ENCODE measurements at places on chromosomes 6 and 20. TPM values are rescaled to one million over a fixed set of nuclear protein-coding genes. Genes with fewer than 3 reads are reported as not detected.

The ZNF322 gene
- total RNA-seq = 14.3 TPM

DNA sequence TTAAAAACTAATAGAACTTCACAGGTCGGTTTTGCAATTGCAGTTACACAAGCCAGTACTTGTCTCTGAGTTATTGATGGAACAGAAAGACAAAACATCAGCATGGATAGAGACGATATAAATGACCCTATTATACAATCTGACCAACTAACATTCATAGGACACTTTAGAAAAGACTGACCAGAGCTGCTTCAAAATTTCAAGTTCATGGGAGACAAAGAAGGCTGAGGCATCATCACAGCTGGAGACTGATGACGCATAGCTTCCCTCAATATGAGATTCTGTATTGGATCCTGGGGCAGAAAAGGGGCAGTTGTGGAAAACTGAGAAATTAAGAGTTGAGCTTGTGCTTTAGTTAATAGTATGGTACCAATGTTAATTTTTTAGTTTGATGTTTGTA is 174.0 kb downstream of the THBS2 start:
- no peak for DNase-seq

The PBOV1 gene
- not detected for total RNA-seq

DNA sequence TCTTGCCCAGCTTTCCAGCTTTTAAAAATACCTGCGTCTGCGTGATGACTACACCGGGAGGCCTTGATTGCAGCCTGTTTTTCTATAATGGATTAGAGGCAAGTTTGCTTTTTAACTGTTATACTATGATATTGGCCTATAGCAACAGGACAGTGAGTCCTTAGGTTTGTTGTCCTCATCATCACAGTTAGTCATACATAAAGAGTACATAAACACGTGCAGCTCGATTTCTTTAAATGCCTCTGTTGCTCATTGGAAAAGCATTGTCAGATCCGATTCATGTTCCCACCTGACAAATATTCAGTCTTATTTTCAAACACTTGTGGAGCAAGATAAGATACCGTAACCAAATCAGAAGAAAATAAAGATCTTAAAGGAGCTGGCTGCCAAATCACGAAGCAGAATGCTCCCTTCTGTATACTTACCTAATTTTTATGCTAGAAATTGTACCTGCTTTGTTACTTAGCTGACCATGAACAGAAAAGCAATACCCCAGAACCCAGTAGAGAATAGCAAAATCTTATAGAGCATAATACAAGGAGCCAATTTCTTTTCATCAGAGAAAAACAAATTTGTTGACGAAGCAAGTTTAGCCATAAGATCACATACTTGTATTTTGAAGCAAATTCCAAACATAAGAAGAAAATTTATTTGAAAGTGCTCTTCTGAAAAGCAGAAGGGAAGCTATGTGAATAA is 100.4 kb downstream of the TMEM200A start:
- no peak for DNase-seq

The PRSS16 gene
- 0.22 TPM for total RNA-seq

The DDX43 gene
- 0.79 TPM for total RNA-seq

GRCh38 chr6:30272032-30272431 is 54.7 kb upstream of the TRIM39 start:
- no peak for DNase-seq

DNA sequence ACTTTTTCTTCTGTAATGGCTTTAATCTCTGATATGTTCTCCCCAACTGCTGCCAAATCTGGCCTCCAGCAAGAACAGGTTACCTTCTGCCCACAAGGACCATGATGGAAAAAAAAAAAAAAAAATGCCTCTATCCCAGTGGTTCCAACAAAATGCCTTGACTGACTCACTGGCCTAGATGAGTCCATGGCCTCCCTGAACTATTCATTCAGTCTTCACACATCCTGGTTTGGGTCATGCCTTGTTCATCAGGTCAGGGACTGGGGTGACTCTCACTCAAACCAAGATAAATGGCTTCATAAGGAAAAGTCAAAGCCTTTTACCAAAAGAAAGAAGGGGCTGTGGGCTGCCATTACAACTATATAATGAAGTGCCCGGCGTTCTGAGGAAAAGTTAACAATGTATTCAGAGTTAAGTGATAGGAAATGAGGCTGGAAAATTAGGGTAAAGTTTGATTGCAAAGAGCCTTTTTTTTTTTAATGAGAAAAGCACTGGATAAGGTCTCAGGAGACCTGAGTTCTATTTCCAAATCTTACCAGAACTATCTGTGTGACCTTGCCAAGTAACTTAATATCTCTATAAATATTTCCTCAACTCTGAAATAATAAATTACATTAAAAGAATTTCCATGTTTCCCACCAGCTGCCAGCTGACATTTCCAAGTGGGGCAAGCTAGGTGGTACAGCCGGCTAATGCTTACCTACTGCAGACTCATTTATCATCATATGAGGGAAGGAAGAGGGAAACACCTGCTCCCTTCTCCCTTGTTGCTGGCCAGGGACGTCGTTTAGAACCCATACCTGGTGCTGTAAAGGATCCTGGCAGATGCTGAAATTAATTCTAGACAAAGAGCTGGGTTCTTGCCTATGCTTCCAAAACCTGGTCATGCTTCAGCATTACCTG is 380.0 kb upstream of the MARCKS start:
- peak; percentile 15 for DNase-seq

GRCh38 chr6:140062043-140063020 is 687.9 kb upstream of the CITED2 start:
- peak; percentile 83 for DNase-seq

GRCh38 chr6:42484261-42484660 is 32.5 kb upstream of the TRERF1 start:
- no peak for DNase-seq

The PCSK2 gene
- total RNA-seq = not detected

DNA sequence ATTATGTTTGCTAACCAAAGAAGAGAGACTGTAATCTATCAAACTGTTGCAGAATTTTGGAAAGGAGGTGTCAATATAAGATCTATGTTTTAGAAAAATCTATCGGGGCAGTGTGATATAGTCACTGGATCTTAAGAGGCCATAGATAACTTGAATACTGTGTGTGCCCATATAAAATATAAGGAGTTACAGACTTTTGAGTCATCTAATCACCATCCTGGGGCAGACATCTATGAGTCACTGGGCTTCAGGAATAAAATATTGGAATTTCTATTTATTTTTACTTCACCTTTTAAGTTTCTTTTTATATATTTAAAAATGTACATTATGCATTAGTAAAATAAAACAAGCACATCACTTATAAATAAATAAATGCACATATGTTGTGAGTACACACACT is 509.3 kb upstream of the MAN1A1 start:
- no peak for DNase-seq

The LRRC73 gene
- total RNA-seq = under 0.01 TPM

DNA sequence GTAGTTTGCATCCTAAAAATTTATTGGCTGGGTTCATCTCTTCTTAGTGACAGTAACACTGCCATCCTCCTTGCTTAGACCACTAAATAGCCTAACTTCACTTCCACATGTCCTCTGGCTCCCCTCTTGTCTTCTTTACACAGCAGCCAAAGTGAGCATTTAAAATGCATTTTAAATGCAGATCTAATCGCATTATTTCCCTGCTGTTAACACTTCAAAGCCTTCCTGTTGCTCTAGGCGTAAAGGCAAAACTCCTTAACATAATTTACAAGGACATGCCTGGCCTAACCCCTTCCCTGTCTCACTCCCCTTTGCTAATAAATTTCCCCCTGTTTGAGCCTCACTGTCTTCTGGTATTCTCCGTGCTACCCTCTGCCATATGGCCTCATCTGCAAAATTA is 26.5 kb downstream of the NKAIN2 start:
- DNase-seq = no peak

- no peak for DNase-seq
Measured at GRCh38 chr6:1001655-1002349, 308.9 kb upstream of the EXOC2 start.

DNA sequence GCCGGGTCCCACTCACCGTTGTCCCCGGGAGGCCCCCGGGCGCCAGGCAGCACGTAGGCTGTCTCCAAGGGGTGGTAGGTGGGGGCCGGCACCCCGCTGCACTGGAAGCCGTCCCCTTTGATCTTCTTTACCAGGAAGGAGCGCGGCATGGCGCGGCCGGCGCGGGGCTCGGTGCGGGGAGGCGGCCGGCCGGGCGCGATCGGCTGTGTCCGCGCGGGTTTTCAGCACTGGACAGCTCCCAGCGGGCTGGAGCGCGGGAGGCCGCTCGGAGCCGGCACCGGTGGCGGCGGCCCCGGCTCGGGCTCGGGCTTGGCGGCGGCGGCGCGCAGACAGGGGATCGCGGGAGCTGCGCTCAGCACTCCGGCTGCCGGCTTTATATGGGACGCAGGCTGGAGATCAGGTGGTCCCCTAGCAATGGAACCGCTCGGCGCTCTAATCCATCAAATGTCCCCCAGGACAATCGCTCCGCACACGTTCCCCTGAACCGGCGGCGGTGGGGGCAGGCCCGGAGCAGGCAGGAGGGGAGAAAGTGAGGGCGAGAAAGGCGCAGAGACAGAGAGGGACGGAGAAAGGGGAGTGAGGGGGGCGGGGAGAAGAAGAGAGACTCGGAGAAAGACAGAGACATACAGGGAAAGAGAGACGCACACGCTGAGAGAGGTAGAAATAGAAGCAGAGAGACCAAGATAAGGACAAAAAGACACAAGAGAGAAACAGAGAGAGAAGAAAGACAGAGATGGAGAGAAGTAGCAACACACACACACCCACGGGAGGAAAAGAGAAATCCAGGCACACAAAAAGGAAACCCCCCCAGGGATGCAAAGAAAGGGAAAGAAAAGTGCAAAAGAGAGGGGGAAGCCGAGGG is at the start of gene SCRT2:
Gene SCRT2 (minus strand): TSS at position 350 of the 862 bp plus-strand sequence. CDS start 201 bp downstream, at position 149.
- peak; percentile 85 for DNase-seq

- peak; percentile 1 for DNase-seq
Measured at GRCh38 chr6:69795469-69796072, 1.2 kb downstream of the LMBRD1 start.

DNA sequence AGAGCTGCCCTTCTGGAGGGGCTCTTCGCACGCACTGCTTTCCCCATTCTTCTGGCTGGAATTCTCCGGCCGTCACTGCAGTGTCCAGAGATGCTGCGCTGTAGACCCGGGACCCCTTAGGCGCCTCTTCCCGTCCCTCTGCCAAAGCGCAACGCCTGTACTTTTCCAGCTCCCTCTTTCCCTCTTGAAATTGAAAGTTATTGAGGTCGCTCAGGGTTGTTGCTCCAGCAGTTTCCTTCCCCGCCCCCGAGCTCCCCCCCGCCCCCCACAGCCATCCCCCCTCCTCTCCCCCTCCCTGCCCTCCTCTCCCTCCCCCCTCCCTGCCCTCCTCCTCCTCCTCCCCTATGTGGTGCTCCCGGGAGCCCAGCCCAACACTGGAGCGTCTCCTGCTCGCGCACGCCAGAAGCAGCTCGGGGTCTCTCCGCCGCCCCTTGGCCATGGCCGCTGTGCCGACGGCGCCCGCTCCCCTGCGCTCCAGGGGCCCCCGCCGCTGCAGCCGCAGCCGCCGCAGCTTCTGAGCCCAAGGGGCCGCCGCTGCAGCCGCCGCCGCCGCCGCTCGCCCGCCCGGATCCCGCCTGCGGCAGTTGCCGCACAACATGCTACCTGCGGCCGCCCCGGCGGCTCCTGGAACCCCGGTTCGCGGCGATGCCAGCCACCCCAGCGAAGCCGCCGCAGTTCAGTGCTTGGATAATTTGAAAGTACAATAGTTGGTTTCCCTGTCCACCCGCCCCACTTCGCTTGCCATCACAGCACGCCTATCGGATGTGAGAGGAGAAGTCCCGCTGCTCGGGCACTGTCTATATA is at the start of gene RSPO3:
Gene RSPO3 (plus strand): TSS at position 374 of the 804 bp plus-strand sequence. CDS start 522 bp downstream, outside the sequence.
- peak; percentile 51 for DNase-seq

GRCh38 chr20:5715071-5715841 is 34.9 kb upstream of the SHLD1 start:
- DNase-seq = peak; percentile 50

The TREM2 gene
- total RNA-seq = not detected

- DNase-seq = no peak
Measured at GRCh38 chr6:129845696-129846095, 15.4 kb downstream of the TMEM244 start.

- no peak for DNase-seq
Measured at GRCh38 chr20:16040742-16041141, 532.5 kb downstream of the KIF16B start.

GRCh38 chr6:11609324-11610071 is 71.9 kb downstream of the TMEM170B start:
- DNase-seq = peak; percentile 99

The OOEP gene
- under 0.01 TPM for total RNA-seq

GRCh38 chr6:107080036-107080435 is 35.3 kb downstream of the BEND3 start:
- no peak for DNase-seq

DNA sequence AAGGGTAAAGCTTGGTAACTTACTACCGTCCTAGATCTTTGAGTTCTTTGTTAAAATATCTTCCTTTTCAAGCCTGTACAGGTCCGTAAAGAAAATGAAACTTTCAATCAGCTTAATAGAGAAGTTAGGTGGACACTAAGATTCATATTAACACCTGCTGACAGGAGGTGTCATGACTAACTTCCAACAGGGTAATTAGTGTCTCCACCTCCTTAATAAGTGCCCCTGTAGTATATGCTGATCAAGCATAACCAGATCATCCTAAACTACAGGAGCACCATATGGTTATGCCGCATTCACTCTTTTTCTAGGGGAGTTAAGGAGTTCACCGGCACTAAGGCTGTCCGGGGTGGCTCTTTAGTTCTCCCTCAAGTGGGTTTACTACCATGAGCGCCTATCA is 23.9 kb upstream of the RALGAPA2 start:
- no peak for DNase-seq

GRCh38 chr20:43914311-43915210 is at the start of gene TOX2:
TSS of gene TOX2 (plus strand) at chr20:43914852. CDS start at chr20:43914892, 40 bp downstream.
- peak; percentile 66 for DNase-seq

DNA sequence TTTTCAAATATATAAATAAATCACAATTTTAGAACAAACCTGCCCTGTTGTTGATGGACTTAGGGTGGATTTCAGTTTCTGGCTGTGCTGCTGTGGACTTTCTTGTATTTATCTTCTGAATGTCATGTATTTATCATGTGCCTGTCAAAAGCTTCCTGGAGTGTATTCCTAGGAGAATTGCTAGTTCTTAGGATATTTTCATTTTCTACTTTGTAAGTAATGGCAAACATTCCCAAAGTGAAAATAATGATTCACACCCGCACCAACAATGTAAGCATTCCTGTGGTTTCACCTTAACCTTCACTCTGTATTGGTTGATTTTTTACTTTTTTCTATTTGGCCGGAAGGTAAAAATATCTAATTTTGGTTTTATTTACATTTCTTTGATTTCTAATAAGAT is 387.8 kb downstream of the SMOC2 start:
- DNase-seq = no peak

The HLA-F gene
- total RNA-seq = 10.5 TPM

DNA sequence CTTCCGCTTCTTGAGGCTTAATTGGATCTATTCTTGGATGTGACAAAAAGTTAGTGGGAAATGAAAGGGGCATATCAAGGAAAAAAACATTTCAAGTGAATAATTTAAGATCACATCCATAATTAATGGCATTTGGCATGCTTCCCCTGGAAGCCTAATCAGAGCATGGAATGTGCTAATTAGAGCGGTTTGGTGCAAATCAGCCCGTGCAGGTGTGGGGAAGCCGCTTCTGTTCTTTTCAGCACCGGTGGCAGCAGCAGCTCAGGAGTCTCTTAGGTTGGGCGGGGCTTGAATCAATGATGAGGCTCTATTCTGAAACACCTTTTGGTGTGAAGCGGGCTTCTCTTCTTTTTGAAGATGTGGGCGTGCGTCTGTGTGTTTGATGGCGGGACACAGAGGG is 301.2 kb downstream of the LRFN2 start:
- DNase-seq = no peak

The PAX1 gene
- total RNA-seq = not detected

The C6orf132 gene
- under 0.01 TPM for total RNA-seq

- no peak for DNase-seq
Measured at GRCh38 chr6:119035459-119035858, 43.0 kb downstream of the FAM184A start.

- peak; percentile 23 for DNase-seq
Measured at GRCh38 chr6:138577151-138577915, 78.0 kb upstream of the NHSL1 start.

Data from lung microvascular endothelial cell (primary cell).